ENCODE measurements at places on chromosomes 16 and 17.

GRCh38 chr17:17782523-17783115, 54.2 kb downstream of the SREBF1 start:
- peak; percentile 36 for DNase-seq

DNA sequence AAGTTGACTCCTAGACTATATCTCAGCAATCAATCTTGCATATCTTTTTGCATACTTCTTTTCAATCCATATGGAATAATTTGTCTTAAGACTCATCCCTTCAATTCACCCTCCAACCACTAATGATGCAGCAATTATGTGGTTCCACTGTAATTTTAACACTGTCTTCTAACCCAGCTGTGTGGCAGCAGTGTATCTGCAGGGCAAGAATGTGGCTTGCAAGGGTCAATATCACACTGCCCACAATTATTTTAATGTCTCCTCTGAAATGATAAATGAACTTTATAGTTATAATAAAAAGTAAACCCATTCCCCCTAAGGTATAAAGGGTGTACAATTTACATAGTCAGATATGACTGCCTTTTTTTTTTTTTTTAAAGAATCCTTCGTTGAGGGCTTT, 48.6 kb downstream of the FTO start:
- DNase-seq = no peak

GRCh38 chr16:61366006-61366405, 670.2 kb downstream of the CDH8 start:
- no peak for DNase-seq

GRCh38 chr17:55466671-55467070, 44.6 kb downstream of the SMIM36 start:
- no peak for DNase-seq

DNA sequence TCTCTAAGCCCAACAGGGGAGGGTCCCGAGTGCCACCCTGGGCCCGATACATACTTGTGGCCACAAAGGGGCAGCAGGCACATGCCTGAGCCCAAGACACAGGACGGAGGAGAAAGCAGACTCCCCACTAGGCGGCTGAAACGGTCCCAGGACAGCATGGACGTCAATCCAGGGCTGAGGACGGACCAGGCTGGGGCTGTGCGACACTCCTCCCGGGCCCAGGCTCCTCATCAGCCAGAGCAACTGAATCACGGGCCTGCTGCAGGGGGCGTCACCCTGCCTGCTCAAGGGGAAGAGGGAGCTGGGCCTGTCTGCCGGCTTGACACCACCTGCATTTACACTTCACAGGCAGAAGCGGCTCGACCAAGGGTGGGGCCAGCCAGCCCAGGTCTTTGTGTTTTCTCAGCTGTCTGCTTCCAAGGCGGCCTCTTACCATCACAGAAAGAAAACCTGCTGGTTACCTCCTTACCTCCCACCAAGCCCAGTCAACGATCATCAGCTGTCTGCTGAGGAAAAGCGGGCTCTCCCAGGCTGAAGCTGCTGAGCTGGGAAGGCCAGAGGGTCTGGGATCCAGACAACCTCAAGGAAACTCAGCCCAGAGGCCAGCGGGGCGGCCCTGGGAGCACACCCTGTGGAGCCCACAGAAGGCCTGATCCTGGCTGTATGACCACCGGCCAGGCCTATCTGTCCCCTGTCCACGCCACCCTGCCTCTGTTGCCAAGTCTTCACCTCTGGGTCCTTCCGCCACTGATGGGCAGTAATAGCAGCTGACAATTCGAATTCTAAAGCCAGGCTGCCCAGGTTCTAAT, 26.4 kb downstream of the KIFC3 start:
- DNase-seq = peak; percentile 14

GRCh38 chr17:7782240-7782639, 51.8 kb upstream of the KDM6B start:
- DNase-seq = no peak

GRCh38 chr16:20089246-20089965, 15.7 kb upstream of the GPR139 start:
- no peak for DNase-seq
